ENCODE measurements at places on chromosomes 2 and 18.

DNA sequence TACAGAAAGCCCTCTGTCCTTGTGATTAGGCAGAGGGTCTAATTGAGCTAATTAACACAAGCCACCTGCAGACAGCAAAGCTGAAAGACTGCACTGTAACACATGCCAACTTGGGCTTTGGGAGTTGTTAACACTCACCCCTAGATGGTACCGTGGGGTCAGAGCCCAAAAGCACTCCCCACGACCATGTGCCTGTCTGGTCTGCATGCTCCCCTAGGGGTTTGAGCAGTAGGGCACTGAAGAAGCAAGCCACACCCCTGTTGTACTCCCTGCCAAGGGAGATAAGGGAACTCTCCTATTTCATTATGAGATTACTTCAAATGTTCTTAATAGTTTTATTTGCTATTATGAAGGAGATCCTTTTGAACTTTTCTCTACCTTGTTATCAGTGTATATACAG, 560.1 kb upstream of the FSHR start:
- DNase-seq = no peak

GRCh38 chr2:28363686-28364280, 28.9 kb upstream of the FOSL2 start:
- DNase-seq = no peak

- DNase-seq = no peak
Measured at GRCh38 chr2:110940376-110940910, 180.3 kb upstream of the BCL2L11 start.

GRCh38 chr2:47501374-47502200, 98.6 kb downstream of the MSH2 start:
- peak; percentile 75 for DNase-seq

- no peak for DNase-seq
Measured at GRCh38 chr18:49490246-49490762, 3.3 kb upstream of the C18orf32 start.

DNA sequence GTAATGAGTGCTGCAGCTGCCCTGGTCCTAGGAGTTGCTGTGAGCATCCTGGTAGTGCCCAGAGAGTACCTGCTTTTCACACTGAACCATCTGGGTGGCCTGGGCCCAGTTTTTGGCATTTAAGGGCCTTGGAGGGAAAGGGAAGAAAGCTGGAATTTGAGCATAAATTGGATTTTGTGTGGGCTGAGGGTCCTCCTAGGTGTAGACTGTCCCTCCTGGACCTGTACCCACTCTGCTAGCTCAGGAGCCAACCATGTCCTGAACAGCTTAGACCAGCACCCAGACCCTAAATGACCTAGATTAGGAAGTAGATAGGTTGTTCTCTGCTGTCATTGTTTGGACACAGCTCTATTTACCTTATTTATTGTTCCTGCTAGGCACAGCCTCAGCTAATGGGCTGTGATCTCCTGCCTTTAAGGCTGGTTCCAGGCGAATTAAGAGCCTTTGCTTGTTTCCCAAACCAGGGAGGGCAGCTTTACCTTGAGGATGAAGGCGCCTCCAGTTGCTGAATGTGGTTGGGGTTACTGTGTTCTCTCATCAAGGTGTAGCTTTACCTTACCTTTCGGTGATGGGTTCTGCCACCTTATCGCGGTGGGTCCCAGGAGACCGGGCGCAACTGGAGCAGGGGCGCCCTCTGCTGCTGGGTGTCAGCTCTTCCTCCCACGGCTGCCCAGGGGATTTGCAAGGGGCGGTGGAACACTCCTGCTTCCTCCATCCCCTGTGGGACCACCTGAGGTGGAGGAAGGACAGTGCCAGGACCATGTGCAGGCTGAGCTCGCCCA, 34.4 kb downstream of the ITGA6 start:
- DNase-seq = peak; percentile 29

GRCh38 chr18:57445488-57446319, 10.5 kb downstream of the ONECUT2 start:
- no peak for DNase-seq

GRCh38 chr2:37920570-37920969, 4.5 kb upstream of the RMDN2 start:
- peak; percentile 27 for DNase-seq

DNA sequence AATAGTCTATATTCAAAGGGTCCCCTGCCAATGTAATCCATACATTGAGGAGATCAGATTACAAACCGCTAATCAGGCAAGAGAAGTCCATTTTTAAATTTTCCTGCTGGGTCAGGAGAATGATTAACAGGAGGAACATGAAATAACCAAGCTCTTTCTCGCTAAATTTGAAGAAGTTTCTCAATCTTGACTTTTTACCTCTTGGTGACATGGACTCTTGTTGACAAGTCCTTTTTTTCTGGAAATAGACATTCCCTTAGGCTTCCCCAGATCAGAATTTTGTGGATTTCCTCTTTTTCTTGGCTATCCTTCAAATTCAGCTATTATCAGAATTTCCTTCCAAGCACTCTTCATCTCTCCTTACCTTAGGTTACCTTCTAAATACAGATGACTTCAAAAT, 153.0 kb upstream of the LRATD1 start:
- no peak for DNase-seq

DNA sequence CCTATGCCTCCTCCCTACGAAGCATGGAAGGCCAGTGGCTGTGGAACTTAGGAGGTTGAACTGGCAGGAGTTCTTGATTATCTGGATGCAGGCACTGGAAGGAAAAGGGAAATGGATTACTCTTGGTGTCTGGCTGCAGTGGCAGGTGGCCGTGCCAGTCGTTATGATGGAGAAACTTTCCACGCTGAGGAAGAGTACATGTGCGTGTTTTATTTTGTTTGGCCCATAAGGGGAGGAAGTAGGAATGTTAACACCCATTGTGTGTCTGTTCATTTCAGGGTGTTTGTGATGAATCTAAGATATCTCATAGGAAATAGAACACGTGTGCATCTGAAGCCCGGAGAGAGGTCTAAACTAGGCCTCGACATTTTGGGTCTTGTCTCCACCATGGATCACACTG, 122.8 kb upstream of the NFATC1 start:
- DNase-seq = no peak

GRCh38 chr2:111252436-111252835, 131.7 kb downstream of the BCL2L11 start:
- DNase-seq = peak; percentile 11

- DNase-seq = no peak
Measured at GRCh38 chr2:238274152-238274865, 14.1 kb downstream of the PER2 start.

- DNase-seq = no peak
Measured at GRCh38 chr2:146477383-146477782, 1367.4 kb upstream of the ACVR2A start.

GRCh38 chr18:47418746-47419145, 167.3 kb upstream of the SKOR2 start:
- peak; percentile 87 for DNase-seq

DNA sequence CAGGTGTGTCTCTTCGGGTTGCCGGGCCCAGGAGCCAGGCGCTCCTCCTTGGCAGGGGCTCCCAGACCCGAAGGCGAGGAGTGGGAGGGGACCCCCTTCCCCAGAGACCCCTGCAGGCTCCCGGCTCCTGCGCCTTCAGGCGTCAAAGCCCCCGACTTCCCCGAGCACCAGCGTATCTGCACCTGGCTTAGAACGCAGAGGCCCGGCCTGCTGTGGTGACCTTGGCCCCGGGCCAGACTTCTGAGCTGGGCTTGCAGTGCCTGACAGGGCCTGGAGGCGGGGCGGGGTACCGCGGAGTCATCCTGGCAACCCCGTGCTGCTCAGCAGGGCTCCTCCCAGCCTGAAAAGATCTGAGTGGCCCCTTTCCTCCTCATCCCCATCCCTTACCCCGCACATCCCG, 27.0 kb downstream of the SKA1 start:
- no peak for DNase-seq

- no peak for DNase-seq
Measured at GRCh38 chr2:240597419-240598181, 11.1 kb downstream of the CAPN10 start.

GRCh38 chr2:85541753-85542457, 2.9 kb downstream of the MAT2A start:
- DNase-seq = no peak

- DNase-seq = peak; percentile 80
Measured at GRCh38 chr18:48952287-48953103, 1.7 kb upstream of the SMAD7 start.

DNA sequence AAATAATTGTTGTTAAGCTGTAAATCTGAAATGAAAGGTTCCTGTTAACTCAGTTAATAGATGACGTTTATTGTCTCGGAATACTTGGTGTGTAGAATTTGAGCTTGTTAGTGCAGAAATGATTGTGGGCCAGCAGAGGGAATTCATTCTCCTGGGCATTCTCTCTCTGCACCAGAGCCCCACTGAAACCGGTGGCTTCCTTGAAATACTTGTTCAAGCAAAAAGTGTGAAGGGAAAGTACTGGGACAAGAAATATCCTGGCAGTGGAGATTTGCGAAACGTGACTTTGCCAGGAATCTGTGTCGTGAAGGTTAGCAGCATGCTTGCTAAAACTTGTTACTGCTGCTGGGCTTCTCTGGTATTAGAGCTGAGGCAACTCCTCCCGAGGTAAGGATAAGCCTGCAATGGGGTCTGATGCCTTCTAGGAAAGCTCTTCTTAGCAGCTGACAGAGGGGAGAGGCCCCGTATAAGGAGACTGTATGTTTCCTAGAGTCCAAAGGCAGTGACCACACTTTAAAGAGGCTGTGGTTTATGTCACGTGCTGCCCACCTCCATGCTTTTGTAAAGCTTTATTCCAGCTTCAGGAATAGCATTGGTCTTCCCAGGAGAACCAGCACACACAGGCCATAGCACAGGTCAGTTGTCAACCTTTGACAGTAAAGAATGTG, 2.0 kb downstream of the ITGA6 start:
- DNase-seq = no peak

DNA sequence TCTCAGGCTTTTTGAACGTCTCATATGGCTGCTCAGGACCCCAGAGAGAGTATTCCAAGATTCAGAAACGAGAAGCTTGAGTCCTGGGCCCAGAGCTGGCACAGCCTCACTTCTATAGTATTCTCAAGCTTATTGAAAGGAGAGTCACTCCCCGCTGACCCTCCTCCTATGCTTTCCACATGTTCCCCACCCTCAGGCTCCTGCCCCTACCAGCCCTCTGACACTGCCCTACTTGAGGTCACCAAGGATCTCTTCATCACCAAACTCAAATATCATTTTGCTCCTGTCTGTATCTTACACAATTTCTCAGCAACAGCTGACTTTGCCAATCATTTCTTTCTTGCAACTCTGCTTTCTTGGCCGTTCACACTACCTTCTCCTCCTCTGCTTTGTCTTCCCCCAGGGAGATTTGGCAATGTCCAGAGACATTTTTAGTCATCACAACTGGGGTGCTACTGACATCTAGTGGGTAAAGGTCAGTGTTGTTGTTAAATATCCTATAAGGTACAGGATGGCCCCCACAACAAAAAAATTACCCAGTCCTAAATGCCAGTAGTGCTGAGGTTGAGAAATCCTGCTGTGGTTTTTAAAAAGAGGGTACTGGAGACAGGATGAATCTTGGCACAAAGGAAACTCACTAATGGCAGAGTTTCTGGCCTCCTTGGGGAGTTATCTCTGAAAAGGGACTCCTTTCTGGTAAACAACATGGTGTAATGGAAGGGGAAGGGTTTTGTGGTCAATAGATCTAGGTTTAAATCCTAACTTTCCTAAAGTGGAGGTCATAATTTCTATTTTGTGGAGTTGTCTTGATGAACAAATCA, 26.9 kb upstream of the INSIG2 start:
- peak; percentile 59 for DNase-seq

DNA sequence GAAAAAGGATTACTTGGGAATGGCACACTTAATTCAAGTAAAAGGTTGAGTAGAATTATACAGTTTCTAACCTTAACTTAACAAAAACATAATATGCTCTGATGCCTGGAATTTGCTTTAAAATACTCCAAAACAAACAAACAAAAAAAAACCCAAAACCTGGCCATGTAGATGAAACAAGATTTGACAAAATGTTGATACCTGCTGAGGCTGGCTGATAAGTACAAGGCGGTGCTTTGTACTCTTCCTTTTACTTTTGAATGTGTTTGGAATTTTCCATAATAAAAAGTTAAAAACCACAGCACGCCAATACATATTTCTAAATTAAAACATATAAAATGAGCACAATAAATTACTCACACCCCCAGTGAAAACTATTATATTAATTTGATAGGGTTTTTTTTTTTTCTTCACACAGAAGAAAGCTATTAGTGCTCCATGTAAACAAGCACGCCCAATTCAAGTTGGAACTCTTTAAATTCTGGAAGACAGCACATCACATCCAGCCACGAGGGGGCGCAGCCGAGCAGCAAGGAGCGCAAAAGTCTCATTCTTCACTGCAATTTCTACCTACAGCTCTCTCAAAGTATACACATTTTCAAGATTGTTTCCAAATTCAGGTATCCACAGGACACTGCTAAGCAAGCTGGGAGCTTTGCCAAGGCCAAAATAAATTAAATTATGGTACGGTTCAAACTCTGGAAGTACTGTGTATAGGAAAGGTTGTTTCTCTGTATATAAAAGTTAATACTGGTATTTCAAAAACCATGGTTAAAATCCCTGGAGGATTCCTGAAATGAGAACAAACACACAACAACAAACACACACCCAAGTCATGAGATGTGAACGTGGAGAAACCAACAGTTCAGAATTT, 7.5 kb downstream of the SERTAD2 start:
- DNase-seq = peak; percentile 52

DNA sequence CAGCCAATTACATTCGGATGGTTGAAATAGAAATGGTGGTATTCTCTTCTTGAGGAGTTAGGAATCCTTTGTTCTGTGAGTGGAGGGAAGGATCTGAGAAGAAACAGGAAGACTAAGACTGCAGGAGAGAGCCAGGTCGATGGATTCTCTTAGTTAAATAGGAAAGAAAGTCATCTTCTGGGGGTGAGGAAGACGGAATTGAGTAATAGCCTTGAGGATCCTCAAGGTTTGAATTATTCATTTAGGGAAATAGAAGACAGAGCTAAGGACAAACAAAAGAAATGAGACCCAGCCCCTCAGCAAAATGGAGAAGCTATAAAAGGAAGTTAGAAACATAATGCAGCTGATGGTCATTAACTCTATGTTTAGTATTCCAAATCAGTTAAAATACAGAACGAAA, 1.8 kb downstream of the LAPTM4A start:
- peak; percentile 13 for DNase-seq

DNA sequence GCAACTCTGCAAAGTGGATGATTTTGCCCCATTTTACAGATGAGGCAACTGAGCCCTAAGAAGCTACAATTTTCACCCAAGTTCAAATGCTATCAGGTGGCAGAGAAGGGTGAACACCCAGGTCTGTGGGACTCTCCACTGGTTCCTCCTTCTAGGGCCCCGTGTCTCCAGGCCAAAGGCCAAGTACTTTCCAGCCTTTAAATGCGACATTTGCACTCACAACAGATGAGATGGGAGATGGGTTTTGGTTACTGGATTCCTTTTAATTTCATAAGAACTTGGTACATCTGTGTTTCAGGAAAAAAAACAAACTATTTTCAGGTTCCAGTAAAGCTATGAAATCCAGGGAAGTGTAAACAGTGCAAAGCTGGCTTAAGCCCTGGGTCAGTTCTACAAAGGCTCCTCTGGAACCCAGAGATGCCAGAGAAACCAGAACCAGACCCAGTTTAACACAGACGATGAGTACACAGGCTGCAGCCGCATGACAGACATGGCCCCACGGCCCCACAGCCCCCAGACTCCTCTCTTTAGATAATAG, 361.7 kb downstream of the ANAPC1 start:
- DNase-seq = peak; percentile 75
